ENCODE measurements at places on chromosomes 4 and X. TPM values are rescaled to one million over a fixed set of nuclear protein-coding genes. Genes with fewer than 3 reads are reported as not detected.
A peak's percentile ranks its signal among the peaks of the same experiment; 100 is the strongest.

DNA sequence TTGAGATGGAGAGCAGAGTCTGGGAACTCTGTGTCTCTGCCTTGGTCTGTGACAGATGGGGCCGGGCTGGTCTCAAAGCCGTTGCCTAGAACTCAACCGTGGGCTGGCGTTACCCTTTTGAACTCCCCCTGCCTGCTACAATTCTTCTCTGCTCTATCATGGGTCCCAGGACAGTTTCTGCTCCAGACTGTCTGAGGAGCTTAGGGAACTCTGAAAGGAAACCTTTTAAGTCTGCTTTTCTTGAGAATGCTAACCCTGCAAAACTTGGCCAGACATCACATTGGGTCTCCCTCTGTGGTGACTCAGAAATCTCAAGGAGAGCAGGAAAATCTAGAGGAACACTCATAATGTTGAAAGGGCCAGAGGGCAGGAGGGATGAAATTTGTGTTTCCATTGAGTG lies 240.6 kb downstream of the CBR4 start:
- peaks cover 3% of the 10 kb centered on the region for H3K27me3 ChIP-seq
- H3K27ac ChIP-seq: no peak overlapping the region
- H3K4me3 ChIP-seq: no peak overlapping the region
- H3K4me1 ChIP-seq: no peaks in the 10 kb centered on the region
- DNase-seq: no peak
- no peaks in the 10 kb centered on the region for H3K36me3 ChIP-seq

- no peak overlapping the region for H3K27ac ChIP-seq
- no peaks in the 10 kb centered on the region for H3K36me3 ChIP-seq
- DNase-seq: no peak
Measured at GRCh38 chrX:29071525-29072320, 484.5 kb downstream of the IL1RAPL1 start.

- peak; percentile 47 for DNase-seq
- H3K36me3 ChIP-seq: no peaks in the 10 kb centered on the region
- H3K27me3 ChIP-seq: no peaks in the 10 kb centered on the region
- no peak overlapping the region for H3K4me3 ChIP-seq
Measured at GRCh38 chrX:103398421-103398864, 22.1 kb downstream of the BEX3 start.

DNA sequence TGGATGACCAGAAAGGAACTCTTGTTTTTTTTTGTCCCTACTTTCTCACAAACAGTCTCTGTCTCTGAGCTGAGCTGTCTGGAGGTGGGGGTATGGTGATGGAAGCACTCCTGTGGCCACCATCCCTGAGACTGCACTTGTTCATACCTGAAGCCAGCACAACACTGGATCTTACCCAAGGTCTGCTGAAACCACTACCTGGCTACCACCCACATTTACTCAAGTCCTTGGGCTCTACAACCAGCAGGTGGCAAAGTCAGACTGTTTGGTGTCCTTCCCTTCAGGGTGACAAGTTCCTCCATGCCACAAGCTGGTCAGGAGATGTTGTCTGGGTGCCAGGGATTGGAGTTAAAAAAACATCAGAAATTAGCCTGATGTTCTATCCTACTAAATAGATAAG lies 89.7 kb downstream of the NEXMIF start:
- no peak overlapping the region for H3K4me3 ChIP-seq
- H3K27me3 ChIP-seq: no peaks in the 10 kb centered on the region
- no peaks in the 10 kb centered on the region for H3K4me1 ChIP-seq
- H3K27ac ChIP-seq: no peak overlapping the region
- no peaks in the 10 kb centered on the region for H3K36me3 ChIP-seq

DNA sequence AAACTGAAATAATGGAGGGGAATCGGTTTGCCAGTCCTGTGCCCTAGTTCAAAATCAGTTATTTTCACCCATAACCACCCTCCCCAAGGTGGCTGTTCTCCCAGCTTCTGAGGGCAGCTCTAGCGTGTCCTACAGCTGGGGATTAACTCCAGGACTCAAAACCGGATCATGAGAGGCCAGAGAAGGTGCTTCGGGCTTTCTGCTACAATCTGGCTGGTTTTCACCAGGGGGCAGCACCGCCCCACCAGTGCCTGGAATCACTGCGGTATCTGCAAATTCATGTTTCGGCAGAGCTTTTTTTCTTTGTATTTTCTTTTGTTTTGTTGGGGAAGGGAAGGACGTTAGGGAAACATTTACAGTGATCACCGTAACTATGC lies 28.4 kb downstream of the PDHA1 start:
- H3K4me3 ChIP-seq: peak overlapping the region; percentile 78
- H3K36me3 ChIP-seq: no peaks in the 10 kb centered on the region
- H3K27me3 ChIP-seq: no peaks in the 10 kb centered on the region
- DNase-seq: peak; percentile 81

- H3K4me3 ChIP-seq: no peak overlapping the region
- H3K27me3 ChIP-seq: no peaks in the 10 kb centered on the region
Measured at GRCh38 chrX:98514032-98514431, 1630.3 kb downstream of the RPA4 start.

GRCh38 chr4:3783693-3784306 lies 17.6 kb downstream of the ADRA2C start:
- peak; percentile 50 for DNase-seq
- H3K27me3 ChIP-seq: no peaks in the 10 kb centered on the region
- H3K4me3 ChIP-seq: no peak overlapping the region
- no peaks in the 10 kb centered on the region for H3K36me3 ChIP-seq
- H3K4me1 ChIP-seq: no peaks in the 10 kb centered on the region

DNA sequence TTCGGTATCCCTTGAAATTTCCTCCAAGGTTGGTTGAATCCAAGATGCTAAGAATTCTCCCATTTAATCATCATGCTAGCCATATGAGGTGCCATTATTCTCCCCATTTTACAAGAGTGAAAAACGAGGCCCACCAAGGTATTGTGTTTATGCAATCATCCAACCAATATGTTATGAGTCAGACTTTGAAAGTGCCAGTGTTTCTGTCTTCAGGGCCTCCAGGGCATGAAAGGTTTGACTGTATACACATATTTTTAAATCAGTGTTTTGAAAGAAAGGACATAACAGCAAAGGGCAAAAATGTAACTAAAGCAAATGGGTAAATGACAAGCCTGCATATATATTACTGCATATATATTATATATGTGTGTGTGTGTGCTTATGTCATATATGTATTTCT lies 541.2 kb upstream of the SMIM31 start:
- H3K36me3 ChIP-seq: no peaks in the 10 kb centered on the region
- H3K27me3 ChIP-seq: no peaks in the 10 kb centered on the region
- H3K4me1 ChIP-seq: no peaks in the 10 kb centered on the region

DNA sequence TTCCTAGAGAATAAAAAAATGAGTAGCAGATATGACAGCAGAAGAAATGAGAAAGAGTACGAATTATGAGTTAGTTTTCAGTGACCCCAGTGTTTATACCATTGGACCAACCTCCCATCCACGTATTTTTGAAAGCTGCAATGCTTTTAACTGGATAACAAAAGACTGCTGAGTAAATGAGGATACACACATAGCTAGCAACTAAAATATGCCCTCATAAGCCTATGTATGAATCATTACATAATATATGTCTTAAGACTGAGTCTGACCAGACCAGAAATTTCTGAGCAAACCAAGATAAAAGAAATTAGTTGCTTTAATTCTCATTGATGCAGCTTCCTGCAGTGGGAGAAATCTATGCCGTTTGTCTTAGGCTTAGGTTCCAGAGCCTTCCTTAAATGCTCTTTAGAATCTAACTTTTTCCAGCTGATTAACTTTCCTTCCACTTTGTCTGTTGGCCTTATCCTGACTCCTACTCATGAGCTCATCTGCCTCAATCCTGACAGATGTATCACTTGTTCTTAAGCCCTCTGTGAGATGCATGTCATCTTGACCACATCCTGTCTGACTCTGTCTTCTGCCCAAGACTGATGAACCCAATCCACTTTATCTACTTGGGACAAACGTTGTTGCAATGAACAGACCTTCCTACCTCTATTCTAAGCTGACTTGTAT lies 301.4 kb upstream of the AADAT start:
- DNase-seq: no peak
- no peaks in the 10 kb centered on the region for H3K4me1 ChIP-seq

- H3K27ac ChIP-seq: no peak overlapping the region
- no peak for DNase-seq
- H3K27me3 ChIP-seq: no peaks in the 10 kb centered on the region
- no peak overlapping the region for H3K4me3 ChIP-seq
- no peaks in the 10 kb centered on the region for H3K4me1 ChIP-seq
Measured at GRCh38 chrX:110119480-110119879, 116.6 kb downstream of the TMEM164 start.

DNA sequence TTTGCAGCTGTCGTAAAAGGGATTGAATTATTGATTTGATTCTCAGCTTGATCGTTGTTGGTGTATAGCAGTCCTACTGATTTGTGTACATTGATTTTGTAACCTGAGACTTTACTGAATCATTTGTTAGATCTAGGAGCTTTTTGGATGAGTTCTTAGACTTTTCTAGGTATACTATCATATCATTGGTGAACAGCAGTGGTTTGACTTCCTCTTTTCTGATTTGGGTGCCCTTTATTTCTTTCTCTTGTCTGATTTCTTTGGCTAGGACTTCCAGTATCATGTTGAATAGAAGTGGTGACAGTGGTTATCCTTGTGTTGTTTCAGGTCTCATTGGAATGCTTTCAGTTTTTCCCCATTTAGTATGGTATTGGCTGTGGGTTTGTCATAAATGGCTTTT lies 8.4 kb downstream of the APOOL start:
- no peak for DNase-seq
- peaks cover 23% of the 10 kb centered on the region for H3K36me3 ChIP-seq
- H3K4me1 ChIP-seq: peaks cover 17% of the 10 kb centered on the region

DNA sequence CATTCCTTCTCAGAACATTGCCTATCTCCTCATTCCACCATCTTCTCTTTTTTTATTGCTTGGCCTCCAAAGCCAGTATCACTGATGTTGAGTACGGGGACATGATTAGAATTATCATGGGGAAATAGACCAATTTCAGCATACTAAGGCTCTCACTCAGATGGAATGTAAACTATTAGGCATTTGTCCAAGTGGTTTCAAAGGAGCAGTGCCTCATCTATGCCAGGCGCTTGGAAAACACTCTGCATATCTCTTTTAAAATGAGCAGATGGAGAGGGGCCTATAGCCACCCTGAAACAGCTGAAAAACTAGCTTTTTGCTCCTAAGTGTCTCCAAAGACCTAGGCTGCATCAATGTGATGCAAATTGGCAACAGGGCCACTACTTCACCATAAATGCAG lies 150.8 kb upstream of the DIPK2B start:
- no peak for DNase-seq
- no peak overlapping the region for H3K4me3 ChIP-seq
- no peaks in the 10 kb centered on the region for H3K27me3 ChIP-seq

GRCh38 chrX:675279-675954 lies 44.8 kb downstream of the SHOX start:
- no peak overlapping the region for H3K27ac ChIP-seq
- H3K4me1 ChIP-seq: no peaks in the 10 kb centered on the region
- H3K4me3 ChIP-seq: no peak overlapping the region
- DNase-seq: no peak
- H3K36me3 ChIP-seq: no peaks in the 10 kb centered on the region

GRCh38 chr4:109816082-109816442 lies 500 bp downstream of the GAR1 start:
- peaks cover 50% of the 10 kb centered on the region for H3K4me1 ChIP-seq
- peak; percentile 67 for DNase-seq
- H3K27ac ChIP-seq: peak overlapping the region; percentile 98

GRCh38 chrX:140525448-140525847 lies 20.6 kb upstream of the SOX3 start:
- H3K36me3 ChIP-seq: no peaks in the 10 kb centered on the region
- DNase-seq: no peak
- H3K4me1 ChIP-seq: no peaks in the 10 kb centered on the region

DNA sequence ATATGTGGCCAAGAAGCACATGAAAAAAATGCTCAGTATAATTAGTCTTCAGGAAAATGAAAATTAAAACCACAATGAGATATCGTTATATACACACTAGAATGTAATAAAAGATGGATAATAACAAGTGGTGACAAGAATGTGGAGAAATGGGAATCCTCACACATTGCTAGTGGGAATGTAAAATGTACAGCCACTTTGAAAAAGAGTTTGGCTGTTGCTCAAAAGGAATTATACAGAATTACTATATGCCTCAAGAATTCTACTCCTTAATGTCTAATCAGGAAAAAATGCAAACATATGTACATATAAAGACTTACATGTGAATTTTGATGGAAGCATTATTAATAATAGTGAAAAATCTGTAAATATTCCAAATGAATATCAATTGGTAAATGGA lies 102.2 kb downstream of the SPCS3 start:
- H3K4me3 ChIP-seq: no peak overlapping the region
- no peak for DNase-seq
- H3K27me3 ChIP-seq: peaks cover 2% of the 10 kb centered on the region
- no peak overlapping the region for H3K27ac ChIP-seq

DNA sequence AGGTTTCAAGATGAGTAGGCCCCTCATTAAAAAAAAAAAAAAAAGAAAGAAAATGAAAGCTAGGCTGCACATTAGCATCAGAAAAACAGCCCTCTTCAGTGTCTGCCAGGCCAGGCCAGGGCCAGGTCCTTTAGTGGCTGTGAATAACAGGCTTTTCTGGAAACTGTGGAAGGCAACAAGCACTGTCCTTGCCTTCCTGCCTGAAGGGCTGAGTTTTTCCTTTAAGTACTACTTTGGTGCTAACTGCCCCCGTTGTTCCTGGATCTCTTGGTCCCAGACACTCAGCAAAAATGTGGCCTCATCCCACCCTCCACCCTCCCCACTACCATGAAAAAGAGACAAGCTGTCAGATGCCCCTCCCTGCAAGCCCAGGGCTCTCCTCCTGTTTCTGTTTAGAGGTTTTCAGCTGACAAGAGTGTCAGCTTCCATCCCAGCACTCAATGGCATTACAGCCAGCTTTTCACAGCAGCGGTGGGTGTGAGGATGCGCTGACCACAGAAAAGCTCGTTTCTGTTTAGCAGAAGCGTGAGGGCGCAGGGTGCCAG lies 174.2 kb downstream of the NHS start:
- H3K36me3 ChIP-seq: no peaks in the 10 kb centered on the region
- H3K4me1 ChIP-seq: peaks cover 17% of the 10 kb centered on the region
- peak; percentile 37 for DNase-seq

DNA sequence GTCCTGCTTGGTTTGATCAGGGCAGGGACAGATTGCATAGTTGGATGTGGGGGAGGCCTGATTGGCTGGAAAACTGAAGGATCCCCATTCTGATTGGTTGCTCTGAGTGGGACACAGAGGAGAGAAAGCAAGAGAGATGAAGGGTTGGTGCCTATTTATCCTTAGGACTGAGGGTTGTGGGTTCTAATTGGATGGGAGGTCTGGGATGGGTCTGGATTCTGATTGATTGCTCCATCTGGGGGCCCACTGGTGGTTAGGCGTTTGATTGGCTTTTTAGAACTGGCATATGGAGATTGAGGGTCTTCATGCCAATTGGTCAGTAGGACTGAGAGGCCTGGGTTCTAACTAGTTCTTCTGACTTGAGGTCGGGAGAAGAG lies 644 bp upstream of the EBP start:
- H3K4me1 ChIP-seq: peaks cover 37% of the 10 kb centered on the region
- H3K36me3 ChIP-seq: peaks cover 13% of the 10 kb centered on the region

PNMA5 gene
- not detected for total RNA-seq

PPP3CA gene
- total RNA-seq: 12.7 TPM

ANTXR2 gene
- 3.6 TPM for total RNA-seq

TREX2 gene
- total RNA-seq: 1.4 TPM

SHROOM2 gene
- total RNA-seq: not detected

TKTL2 gene
- total RNA-seq: not detected

TASL gene
- 1.7 TPM for total RNA-seq

GUCY1A1 gene
- 0.09 TPM for total RNA-seq

PDLIM3 gene
- not detected for total RNA-seq

EPGN gene
- total RNA-seq: not detected

CT83 gene
- not detected for total RNA-seq

SPP1 gene
- total RNA-seq: not detected

NUP54 gene
- total RNA-seq: 61.7 TPM

AREG gene
- 0.67 TPM for total RNA-seq
